ENCODE measurements at places on chromosomes 1 and 21.
A peak's percentile ranks its signal among the peaks of the same experiment; 100 is the strongest.

DNA sequence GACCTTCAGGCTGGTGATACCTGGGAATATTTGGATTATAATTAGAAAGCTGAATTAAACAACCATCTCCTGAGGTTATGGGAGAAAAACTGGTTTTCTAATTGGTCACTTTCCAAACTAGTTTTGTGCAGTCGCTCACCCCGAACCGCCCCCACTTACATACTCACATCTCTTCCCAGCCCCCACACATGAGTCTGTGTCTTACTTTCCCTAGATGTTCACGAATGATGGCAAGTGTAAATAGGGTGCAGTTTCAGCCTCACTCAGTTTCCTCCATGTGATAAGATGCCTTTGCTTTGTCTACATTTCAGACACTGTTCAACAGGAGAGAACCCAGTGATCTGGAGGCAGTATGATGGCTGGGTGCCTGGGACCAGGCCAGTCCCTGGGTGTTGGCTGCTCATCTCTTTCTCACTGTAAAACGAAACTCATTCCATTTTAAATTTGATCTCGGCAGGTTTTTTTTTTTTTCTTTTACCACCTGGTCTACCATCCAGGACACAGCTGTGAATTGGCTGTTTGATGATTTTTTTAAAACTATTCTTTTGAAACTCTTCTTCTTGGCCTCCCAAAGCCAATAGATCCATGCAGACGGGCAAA is 164.3 kb upstream of the RAB4A start:
- DNase-seq: no peak

- no peak for DNase-seq
Measured at GRCh38 chr1:204970937-204971336, 72.1 kb upstream of the CNTN2 start.

- no peak for DNase-seq
Measured at GRCh38 chr1:30229960-30230359, 493.4 kb downstream of the MATN1 start.

- no peak for DNase-seq
Measured at GRCh38 chr21:43021756-43022600, 47.6 kb downstream of the PKNOX1 start.

DNA sequence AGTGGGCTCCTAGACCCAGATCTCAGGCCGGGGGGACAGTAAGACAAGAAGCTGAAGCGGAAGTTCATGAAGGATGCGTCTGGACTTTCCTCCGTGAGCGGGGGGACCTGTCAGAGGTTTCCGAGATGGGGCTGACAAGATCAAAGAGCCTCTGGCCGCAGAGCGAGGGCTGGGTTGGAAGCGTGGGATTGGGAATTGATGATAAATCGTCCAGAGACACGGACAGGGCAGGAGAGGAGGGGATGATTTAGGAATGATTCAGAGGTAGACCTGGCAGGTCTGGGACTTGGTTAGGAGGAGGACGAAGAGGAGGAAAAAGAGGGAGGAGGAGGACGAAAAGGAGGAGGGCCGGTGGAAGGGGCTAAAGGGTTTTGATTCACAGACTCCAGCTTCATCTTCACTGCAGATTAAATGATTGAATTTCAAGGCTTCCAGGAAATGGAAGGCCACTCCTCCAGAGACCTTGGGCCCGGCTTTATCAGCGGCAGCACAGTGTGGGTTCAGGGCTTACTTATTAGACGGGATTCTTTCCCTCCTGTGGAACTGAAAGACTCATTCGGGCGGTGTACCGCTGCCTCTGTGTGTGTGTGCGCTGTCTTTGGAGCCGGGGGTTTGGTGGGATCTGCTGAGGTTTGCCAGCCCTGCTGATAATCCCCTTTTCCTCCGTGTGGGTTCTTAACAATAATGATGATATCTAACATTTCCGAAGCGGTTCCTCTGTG is 85.7 kb upstream of the SLC45A1 start:
- no peak for DNase-seq

- DNase-seq: no peak
Measured at GRCh38 chr21:42525676-42526378, 12.2 kb downstream of the SLC37A1 start.

- DNase-seq: peak; percentile 89
Measured at GRCh38 chr1:210250998-210251679, 18.5 kb downstream of the SERTAD4 start.

GRCh38 chr1:165537356-165538109 is 6.3 kb upstream of the LRRC52 start:
- peak; percentile 13 for DNase-seq

DNA sequence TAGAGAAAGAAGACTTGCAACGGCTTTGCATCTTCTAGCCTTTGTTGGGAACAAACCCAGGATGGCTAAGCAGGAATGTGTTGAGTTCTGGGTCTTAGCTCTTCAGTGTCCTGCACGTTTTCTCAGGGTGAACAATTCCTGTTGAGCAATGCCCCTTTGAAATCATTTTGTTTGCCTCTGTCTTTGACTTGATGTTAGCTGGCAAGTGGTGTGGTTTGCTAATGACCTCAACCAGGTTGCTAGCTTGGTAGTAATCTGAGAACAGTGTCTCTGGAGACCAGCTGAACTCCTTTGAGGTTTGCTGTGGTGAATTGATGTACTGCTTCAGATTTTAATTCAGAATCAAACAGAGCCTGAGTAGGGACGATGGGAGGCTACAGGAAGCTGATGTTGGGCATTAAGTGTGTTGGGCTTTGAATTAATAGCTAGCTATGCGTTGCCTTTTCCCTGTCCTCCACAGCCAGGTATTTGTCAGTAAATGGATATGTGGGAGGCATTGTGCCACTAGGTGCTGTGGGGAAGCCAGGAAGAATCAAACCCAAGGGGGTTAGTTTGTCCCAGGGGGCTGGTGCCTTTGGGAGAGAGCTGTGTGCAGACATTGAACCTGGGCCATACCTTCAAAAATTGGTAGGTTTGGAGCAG is 23.3 kb upstream of the SRSF10 start:
- DNase-seq: no peak

DNA sequence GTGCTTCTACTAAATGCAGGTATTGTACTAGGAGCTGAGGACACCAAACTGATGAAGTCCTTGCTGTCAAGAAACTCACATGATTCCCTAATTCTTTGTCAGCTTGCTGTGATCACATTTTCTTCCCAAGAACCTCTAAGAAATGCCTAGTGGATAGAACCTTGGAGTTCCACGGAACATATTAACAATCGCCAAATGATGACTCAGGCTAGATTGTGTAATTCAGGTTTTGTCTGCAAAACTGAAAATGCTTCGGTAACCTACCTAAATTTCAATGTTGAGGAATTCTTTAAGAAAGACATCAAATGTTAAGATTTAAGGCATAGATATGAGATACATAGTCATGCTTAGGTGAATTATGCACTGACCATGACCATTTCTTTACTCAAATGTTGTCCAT is 1.7 kb upstream of the GADD45A start:
- DNase-seq: no peak

- DNase-seq: peak; percentile 39
Measured at GRCh38 chr1:109466452-109467300, at the start of gene SYPL2. TSS of gene SYPL2 (plus strand) at chr1:109466546. CDS start at chr1:109466844, 298 bp downstream.

DNA sequence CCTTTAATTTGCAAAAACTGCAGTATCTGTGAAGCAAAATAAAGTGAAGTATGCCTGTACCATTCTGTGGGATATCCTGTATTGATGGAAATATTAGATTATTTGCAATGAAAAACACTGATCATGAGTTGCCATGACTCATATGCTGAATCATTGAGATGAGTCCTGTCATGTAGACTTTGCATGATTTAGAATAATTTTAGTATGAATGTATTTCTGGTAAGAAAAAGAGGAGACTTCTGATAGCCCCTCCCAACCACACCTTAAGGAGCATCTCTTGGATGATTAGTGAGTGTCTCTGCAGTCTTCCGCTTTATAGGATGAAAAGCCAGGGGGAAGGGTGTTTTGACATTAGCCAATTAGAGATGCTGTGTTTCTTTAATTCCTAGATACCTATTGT is 55.2 kb upstream of the PTGS2 start:
- DNase-seq: no peak

- DNase-seq: peak; percentile 43
Measured at GRCh38 chr1:110673805-110674336, 869 bp downstream of the KCNA3 start.

GRCh38 chr1:18110598-18110939 is 3.0 kb downstream of the IGSF21 start:
- no peak for DNase-seq

DNA sequence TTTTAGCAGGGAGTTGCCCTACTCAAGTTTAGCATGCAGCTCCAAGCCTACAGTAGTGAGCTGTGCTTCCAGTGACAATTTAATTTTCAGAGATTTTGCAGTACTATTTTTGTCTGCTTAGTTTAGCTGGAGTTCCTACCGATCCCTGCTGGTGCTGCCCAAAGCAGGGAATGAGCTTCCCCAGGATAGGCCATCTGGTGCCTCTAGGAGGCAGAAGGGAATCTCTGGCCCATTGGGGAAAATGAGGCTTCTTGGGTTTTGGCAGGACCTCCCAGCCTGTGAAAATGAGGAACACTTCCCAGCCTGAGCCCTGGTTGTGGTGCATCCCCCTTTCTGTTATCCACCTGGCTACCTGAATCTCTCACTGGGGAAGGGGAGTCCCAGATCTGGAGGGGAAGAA is 149.2 kb downstream of the RASAL2 start:
- DNase-seq: no peak

GRCh38 chr21:45164124-45164511 is 89.7 kb downstream of the ADARB1 start:
- peak; percentile 52 for DNase-seq

- DNase-seq: no peak
Measured at GRCh38 chr1:183804387-183804786, 533 bp upstream of the RGL1 start.

GRCh38 chr1:30955448-30956015 is 47.0 kb upstream of the SDC3 start:
- no peak for DNase-seq

GRCh38 chr21:36551731-36552433 is 72.0 kb upstream of the CLDN14 start:
- DNase-seq: no peak

DNA sequence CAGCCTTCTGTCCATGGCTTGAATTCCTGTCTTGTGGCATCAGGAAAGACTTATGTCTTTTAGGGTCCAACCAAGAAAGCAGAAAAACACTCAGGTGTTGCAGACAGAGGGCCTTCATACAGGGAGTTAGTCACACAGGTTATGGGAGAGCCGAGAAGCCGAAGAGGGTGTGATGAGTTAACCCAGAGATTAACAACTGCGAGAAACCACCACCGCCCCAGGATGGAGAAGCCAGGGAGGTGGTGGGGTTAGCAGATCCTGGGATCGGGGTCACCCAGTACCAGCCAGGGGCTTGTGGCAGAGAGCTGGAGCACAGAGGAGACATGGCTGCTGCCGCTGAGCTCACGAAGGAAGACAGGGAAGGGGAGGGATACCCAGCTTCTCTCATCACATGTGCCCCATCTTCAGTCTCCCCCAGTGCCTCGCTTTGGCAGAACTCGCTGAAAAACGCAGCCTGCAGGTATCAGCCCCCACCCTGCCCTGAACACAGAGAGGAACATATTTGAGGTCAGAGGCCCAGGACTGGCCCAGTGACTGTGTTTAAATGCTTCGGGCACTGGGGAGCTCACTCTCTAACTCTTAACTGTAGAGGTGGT is 58.7 kb downstream of the RUNX3 start:
- no peak for DNase-seq

- DNase-seq: no peak
Measured at GRCh38 chr21:39694750-39695149, 50.2 kb upstream of the IGSF5 start.

DNA sequence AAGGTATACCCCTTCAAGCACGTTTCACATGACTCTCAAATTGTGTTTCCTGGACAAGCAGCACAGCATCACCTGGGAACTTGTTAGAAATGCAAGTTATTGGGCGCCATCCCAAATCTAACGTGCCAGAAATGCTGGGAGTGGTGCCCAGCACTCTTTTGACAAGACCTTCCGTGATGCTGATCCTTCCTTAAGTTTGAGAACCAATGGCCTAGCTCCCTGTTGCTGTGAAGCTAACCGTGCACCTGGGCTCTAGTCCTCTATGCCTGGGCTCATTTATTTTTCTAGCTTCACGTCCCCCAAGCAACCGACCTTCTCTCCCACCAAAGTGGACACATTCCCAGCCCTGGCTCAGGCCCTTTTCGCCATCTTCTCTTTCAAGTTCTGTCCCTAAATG is 4.3 kb downstream of the BEST4 start:
- no peak for DNase-seq

DNA sequence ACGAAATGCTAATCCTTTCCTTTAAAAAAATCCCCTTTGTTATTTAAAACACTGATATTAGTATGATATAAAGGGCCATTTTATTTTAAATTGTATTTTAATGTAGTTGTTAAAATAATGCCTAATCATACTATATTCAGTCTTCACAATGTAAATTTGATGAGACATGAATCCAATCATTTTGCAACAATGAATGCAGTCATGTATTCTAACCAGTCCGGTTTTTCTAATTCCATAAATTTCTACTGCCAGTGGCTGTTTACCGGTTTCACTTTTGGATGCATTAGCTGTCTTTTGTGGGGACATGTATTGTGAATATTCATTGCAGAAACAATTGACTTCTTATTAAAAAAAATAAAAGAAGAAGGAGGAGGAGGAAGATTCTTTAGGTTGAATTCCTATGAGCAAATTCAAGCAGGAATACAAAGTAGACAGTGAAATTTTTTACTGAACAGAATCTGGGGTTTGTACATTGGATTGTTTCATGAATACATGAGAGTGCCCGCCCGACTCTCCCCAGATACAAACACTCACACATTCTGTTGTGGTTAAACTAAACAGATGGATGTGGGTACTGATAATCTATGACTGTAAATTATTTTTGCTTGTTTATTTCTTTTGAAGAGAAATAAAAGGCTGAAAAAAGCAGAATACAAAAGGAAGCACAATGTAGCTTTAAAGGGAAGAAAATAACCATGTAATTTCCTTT is 624.8 kb upstream of the PTBP2 start:
- DNase-seq: no peak

- DNase-seq: no peak
Measured at GRCh38 chr1:52007215-52008002, 16.9 kb upstream of the RAB3B start.

- no peak for DNase-seq
Measured at GRCh38 chr1:3828391-3828790, 28.6 kb downstream of the CEP104 start.

GRCh38 chr1:163471779-163472650 is 150.3 kb downstream of the NUF2 start:
- DNase-seq: no peak

GRCh38 chr1:228175316-228176023 is 9.9 kb downstream of the IBA57 start:
- no peak for DNase-seq

DNA sequence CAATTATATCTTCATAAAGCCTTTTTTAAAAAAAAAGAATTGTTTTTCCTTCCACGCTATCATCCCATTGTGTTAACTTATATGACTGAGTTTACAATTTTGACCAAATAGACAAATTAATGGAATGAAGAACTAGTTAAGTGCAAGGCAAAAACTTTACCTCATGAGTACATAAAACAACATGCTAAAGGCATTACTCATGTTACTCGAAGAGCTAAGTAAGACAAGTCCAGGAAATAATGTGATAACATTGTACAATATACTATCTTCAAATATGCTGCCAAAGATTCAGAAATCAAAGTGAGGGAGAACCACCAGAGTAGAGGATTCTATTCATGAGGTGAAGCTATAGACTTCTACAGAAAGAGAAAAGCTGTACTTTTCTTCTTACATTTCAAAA is 24.2 kb upstream of the DYNLT5 start:
- DNase-seq: no peak
